ENCODE measurements at places on chromosomes 5 and 9.

- H3K27ac ChIP-seq, result no peak overlapping the region
- no peak overlapping the region for H3K4me3 ChIP-seq
- no peaks in the 10 kb centered on the region for H3K4me1 ChIP-seq
- H3K36me3 ChIP-seq, result no peaks in the 10 kb centered on the region
- DNase-seq, result no peak
- H3K27me3 ChIP-seq, result peaks cover 9% of the 10 kb centered on the region
These were observed 18.2 kb upstream of the ZNF618 start for GRCh38 chr9:113857875-113858274.

DNA sequence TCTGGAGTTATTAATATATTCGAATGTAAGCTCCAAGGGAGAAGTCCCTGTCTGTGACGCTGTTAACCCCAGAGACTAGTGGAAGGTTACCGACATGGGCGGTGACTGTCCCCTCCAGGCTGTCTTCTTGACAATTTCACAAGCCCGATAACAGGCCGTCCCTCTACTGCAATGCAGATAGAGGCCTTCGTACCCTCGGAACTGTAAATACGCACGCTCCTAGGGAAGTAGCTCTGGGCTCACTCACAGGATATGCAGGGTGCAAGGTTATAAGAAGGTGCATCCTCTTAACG lies 680 bp upstream of the RFK start:
- no peaks in the 10 kb centered on the region for H3K27me3 ChIP-seq
- H3K27ac ChIP-seq, result peak overlapping the region; percentile 93
- peak; percentile 84 for DNase-seq
- peak overlapping the region; percentile 70 for H3K4me3 ChIP-seq
- peaks cover 10% of the 10 kb centered on the region for H3K36me3 ChIP-seq

DNA sequence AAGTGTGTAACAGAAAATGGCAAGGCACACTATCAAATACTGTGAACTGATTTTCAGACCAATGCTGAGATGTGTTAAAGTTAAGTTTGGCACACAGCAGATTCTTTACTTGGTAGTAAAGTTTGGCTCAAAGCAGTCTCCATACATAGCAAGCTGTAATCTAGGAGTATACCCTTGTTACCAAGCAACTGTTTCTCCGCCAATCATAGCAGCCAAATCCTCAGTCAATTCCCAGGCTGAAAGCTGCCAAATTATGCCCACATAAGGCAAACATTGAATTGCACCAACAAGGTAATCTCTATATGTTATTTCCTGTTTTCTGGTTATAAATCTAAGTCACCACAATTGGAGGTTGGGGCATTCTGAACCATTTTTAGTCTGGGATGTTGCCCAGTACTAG lies 345.7 kb downstream of the DEPDC1B start:
- H3K36me3 ChIP-seq, result no peaks in the 10 kb centered on the region
- H3K4me1 ChIP-seq, result no peaks in the 10 kb centered on the region
- no peak overlapping the region for H3K4me3 ChIP-seq
- no peak overlapping the region for H3K27ac ChIP-seq

DNA sequence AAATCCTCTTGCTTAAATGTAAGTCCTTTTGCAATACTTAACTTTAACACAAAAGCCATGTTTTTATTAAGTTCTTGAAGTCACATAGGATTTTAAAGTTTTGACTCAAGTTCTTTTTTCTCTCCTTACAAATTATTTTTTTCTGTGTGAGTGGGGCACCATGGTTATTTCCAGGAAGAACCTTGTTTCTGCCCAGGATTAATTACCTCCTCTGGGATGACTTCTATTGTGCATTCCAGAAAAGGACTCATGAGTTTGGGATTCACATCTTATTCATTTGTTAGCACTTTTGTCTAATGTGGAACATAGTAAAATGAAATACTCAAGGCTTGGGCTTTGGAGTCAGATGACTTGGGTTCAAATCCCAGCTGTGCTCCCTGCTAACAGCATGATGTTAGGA lies 421.4 kb upstream of the WWC1 start:
- H3K4me1 ChIP-seq, result peaks cover 4% of the 10 kb centered on the region
- DNase-seq, result no peak
- H3K36me3 ChIP-seq, result no peaks in the 10 kb centered on the region
- H3K27me3 ChIP-seq, result no peaks in the 10 kb centered on the region
- H3K4me3 ChIP-seq, result no peak overlapping the region
- no peak overlapping the region for H3K27ac ChIP-seq

DNA sequence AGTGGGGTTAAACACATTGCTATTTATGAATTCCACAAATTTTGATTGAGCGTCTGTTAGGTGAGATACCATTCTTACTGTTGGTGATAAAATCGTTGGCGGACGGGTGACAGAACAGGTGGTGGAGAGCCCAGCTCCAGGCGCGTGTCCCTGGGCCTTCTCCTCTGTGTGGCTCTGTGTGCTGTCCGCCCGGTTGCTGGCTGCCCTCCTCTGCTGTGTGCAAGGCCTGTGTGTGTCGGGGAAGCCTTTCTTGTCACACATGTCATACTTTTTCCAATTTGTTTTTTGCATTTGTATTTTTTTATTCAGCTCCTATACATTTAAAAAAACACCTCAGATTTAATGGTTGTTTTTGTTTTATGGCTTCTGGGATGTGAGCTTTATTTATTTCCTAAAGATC lies 33.9 kb downstream of the TENT4A start:
- peaks cover 50% of the 10 kb centered on the region for H3K36me3 ChIP-seq
- no peak overlapping the region for H3K4me3 ChIP-seq

GRCh38 chr5:176424181-176424580 lies 7.8 kb upstream of the CLTB start:
- H3K4me1 ChIP-seq, result no peaks in the 10 kb centered on the region
- H3K4me3 ChIP-seq, result no peak overlapping the region
- no peak overlapping the region for H3K27ac ChIP-seq
- no peaks in the 10 kb centered on the region for H3K36me3 ChIP-seq

DNA sequence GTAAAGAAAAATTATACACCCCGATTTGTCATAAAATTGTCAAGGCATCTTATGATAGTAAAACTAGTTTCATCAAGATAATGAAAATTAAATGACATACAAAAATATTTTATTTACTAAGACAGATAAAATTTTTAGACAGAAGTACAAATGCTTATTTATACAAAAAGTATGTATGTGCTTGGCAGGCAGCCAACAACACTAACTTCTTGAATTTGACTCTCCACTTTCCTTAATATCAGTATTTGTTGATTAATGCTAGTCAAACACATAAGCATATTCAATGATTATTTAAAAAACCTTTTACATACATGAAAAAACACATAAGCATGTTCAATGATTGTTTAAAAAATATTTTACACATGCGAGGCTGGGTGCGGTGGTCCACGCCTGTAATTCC lies 1079.9 kb upstream of the CDH6 start:
- H3K36me3 ChIP-seq, result no peaks in the 10 kb centered on the region
- H3K27ac ChIP-seq, result no peak overlapping the region
- H3K27me3 ChIP-seq, result no peaks in the 10 kb centered on the region
- no peak for DNase-seq

GRCh38 chr9:121598167-121598964 lies 53.1 kb upstream of the DAB2IP start:
- DNase-seq, result peak; percentile 91
- peak overlapping the region; percentile 76 for H3K27ac ChIP-seq
- H3K27me3 ChIP-seq, result peaks cover 40% of the 10 kb centered on the region
- H3K4me1 ChIP-seq, result peaks cover 18% of the 10 kb centered on the region
- H3K4me3 ChIP-seq, result peak overlapping the region; percentile 64

DNA sequence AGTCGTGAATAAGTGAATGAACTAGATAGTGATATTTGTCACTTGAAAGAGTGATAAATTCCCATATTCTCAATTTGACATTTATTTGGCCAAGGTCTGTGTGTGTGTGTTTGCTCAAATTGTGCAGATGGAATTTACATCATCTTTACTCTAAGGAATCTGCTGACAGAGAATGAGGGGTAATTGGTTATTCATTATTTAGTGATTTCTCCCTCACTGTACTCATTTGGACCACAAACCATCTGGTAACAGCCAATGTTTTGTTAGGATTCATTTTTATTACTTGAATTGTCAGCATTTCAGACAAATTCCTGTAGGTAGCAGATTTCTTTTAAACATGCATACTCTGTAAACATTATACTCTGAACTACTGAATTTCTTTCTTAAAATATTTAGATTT lies 15.6 kb downstream of the VCAN start:
- no peak overlapping the region for H3K4me3 ChIP-seq
- H3K36me3 ChIP-seq, result peaks cover 98% of the 10 kb centered on the region
- DNase-seq, result no peak
- peak overlapping the region; percentile 67 for H3K27ac ChIP-seq
- H3K27me3 ChIP-seq, result no peaks in the 10 kb centered on the region
- peaks cover 2% of the 10 kb centered on the region for H3K4me1 ChIP-seq

DNA sequence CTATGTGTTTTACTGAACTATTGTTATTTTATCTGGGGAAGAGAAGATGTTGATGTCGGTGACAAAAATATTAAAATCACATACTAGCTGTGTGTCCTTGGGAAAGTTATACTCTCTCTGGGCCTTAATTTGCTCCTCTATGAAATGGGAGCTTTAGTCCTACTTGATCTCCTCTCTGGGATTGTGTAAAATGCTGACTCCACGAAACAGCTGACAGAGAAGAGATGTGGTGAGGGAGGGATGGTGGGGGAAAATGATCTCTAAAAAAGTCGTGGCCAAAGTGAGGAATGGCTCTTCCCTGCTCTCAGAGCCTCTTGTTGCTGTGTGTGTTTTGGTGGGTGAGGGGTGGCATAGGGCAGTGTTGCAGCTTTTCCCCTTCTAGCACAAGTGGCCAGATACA lies 173.7 kb downstream of the MELK start:
- H3K27me3 ChIP-seq, result peaks cover 88% of the 10 kb centered on the region
- no peak for DNase-seq
- no peaks in the 10 kb centered on the region for H3K36me3 ChIP-seq
- no peaks in the 10 kb centered on the region for H3K4me1 ChIP-seq
- H3K4me3 ChIP-seq, result no peak overlapping the region
- H3K27ac ChIP-seq, result no peak overlapping the region

- H3K27me3 ChIP-seq, result no peaks in the 10 kb centered on the region
- peaks cover 17% of the 10 kb centered on the region for H3K36me3 ChIP-seq
- no peak for DNase-seq
- H3K27ac ChIP-seq, result no peak overlapping the region
These were observed 18.9 kb downstream of the MRPS30 start for GRCh38 chr5:44827681-44828080.

All from mesenchymal stem cell (in vitro differentiated cells and primary cell).